ENCODE measurements at places on chromosomes 1 and 21.

DNA sequence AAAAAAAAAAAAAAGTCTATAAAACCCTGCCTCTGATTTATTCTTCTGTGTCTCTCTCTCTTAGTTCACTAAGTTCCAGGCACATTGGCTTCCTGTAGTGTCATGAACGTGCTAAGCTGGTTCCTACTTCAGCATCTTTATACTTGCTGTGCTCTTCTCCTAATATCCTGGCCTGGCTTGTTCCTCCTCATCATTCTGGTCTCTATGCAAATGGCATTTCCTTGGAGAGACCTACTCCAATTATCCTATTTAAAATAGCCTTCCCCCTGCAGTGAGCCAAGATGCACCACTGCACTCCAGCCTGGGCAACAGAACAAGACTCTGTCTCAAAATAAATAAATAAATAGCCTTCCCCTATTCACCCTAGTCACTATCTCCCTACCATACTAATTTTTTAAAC, 9.7 kb upstream of the CLCC1 start:
- DNase-seq: no peak

DNA sequence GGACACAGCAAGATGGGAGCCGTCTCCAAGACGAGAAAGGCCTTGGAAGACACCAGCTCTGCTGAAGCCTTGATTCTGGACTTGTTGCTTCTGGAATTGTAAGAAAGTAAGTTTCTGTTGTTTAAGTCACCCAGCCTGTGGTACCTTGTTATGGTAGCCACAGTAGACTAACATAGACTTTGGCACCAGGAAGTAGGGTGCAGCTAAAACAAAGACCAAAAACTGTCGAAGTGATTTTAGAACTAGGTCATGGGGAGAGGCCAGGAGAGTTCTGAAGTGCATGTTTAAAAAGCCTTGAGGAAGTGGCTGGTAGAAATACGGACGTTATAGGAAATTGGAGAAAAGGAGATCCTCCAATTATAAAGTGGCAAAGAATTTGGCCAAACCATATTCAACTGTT, 28.5 kb downstream of the ZNF496 start:
- DNase-seq: no peak

- DNase-seq: no peak
Observed at GRCh38 chr1:174874331-174875053, 125.3 kb upstream of the CACYBP start.

DNA sequence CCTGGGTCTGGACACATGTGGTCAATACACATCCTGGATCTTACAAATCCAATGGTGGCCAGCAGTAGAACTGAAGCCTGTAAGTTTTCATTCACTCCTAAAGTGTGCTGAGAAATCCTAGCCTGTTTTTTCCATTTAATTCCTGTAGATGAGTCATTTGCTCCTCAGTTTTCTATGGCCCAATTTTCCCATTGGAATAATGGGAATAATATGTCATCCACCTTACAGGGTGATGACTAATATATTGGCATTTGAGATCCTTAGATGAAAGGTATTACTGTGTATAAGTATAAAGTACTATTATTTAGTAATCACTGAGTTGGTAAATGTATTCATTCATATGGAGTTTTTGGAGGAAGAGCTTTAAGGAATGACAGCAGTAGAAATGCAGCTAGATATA, 89.7 kb upstream of the ADAR start:
- no peak for DNase-seq

GRCh38 chr1:62435231-62436038, 1.4 kb upstream of the USP1 start:
- no peak for DNase-seq

DNA sequence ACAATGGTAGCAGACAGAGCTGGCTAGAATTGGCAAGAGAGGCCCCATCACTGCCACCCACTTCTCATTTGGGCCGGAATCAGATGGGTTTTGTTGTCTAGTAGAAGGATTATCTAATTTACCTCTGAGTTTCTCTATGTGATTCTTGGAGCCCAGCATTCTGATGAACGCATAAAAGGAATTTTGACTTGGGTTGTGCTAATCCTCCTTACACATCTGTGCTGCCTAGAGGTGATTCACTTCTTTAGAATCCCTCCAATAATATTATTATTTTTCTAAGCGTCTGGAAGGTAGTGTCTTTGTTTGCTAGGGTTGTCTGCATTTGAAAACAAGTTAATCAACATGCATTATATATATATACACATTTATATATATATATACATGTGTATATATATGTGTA, 118.1 kb downstream of the RUNX1 start:
- DNase-seq: peak; percentile 55

- DNase-seq: no peak
Observed at GRCh38 chr1:5836776-5837440, 155.3 kb downstream of the NPHP4 start.

GRCh38 chr1:219697682-219698081, 84.8 kb upstream of the ZC3H11B start:
- DNase-seq: no peak

DNA sequence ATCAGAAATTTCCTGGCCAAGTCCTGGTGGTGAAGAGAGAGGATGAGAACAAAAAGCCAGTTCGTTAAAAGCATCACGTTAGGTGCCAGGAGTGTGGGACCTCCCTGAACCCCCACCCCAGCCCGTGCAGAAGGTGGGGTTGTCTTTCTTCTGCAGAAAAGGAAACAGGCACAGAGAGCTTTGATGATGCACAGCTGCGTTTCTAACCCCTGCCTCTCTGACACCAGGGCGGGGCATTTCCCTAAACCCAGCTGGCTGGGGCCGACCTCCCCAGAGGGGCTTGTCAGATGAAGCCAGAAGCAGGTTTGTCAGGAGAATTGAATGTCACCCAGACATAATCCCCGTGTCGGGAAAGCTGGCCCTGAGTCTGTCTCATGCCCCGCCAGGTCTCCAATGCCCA, 189.3 kb upstream of the EDN2 start:
- no peak for DNase-seq

DNA sequence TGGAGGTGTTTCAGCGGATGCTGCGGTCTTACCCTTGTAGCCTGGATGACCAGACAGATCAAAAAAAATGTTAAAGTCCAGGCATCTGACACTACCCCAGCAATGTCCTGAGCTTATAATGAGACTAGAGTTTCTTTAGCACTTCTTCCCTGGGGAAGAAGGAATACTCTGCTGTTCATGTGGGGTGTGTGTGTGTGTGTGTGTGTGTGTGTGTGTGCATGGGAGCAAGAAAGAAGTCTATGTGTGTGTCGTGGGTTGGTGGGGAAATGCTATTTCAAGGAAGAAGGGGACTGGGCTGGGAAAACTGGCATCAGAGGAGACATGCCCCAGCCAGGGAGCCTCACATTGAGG, 3.0 kb upstream of the RASSF5 start:
- no peak for DNase-seq

- DNase-seq: no peak
Observed at GRCh38 chr1:44851308-44851707, 8.3 kb upstream of the PTCH2 start.

- DNase-seq: peak; percentile 52
Observed at GRCh38 chr1:174005032-174005431, 17.1 kb downstream of the RC3H1 start.

- no peak for DNase-seq
Observed at GRCh38 chr1:153360190-153360589, 2.5 kb downstream of the S100A9 start.

GRCh38 chr21:27315373-27315772, 348.5 kb upstream of the ADAMTS5 start:
- no peak for DNase-seq

- DNase-seq: peak; percentile 45
Observed at GRCh38 chr1:17636612-17637011, 97.1 kb downstream of the ARHGEF10L start.

- peak; percentile 61 for DNase-seq
Observed at GRCh38 chr21:39441502-39442475, 3.8 kb downstream of the LCA5L start.

DNA sequence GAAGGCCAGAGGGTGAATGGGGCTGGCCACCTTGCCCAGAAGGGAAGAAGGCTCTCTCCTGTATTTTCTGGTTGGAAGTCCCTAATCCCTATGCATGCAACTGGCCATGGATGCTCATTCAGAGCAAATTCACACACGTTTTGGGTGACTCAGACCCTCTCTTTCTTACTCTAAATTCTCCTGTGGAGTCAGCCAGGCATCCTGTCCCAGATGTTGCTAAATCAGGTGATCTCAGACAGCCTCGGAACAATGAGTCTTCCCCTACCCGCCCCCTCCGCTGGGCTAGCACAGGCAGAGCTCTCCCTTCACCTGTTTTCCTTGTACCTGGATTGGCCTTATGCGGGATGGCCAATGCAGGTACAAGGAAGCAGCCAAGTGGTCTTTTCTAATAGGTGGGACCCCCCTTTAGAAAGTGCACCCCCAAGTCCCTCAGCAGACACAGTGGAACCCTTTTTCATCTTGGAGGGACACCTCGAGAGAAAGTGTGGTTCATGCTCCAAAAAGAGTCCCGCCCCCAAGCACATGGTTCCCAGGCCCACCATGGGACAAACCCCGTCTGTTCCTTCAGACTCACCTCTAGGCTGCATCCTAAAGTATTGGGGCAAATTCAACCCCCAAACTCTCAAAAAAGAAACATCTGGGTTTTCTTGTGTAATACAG, 8.6 kb downstream of the S100A6 start:
- no peak for DNase-seq

GRCh38 chr21:22351076-22351475, 1352.9 kb downstream of the NCAM2 start:
- DNase-seq: no peak

DNA sequence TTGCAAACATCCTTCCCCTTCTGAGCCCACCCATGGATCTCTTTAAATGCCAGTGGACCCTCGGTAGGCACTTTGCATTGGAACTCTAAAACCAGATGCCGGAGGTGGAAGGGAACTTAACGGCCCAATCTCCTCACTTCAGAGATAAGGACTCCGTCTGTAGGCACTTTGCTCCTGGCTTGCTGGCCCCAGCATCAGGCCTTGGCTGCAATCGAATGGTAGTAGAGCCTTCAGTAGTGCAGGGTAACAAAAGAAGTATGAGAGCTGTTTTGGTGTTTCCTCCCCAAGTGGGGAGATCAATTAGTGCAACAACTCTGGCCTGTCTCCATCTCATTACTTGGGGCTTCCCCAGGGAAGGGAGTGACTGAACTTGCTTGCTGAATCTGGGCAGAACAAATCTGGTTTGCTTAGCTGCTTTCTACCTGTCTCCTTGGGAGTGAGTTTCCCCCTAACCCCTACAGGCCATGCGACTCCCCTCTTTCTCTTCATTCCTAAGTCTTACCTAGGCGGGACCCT, 70.8 kb downstream of the TENT5C start:
- no peak for DNase-seq

- no peak for DNase-seq
Observed at GRCh38 chr1:151837884-151838221, 1.8 kb downstream of the C2CD4D start.

DNA sequence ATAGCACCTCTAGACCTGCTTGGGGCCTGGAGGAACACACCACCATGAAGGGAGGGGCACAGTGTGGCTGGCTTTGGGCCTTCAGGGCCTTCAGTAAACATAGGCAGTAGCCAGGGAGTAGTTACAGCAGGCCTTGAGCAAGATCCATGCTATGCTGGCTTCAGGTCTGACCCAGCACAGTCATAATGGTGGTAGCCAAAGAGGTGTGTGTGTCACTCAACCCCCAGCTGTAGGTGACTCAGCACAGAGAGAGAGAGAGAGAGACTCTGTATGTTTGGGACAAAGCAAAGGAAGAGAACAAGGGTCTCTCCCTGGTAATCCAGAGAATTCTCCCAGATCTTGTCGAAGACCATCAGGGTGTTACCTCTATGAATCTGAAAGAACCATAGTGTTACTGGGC, 250.5 kb upstream of the PKN2 start:
- DNase-seq: no peak

GRCh38 chr1:38929054-38929453, 12.6 kb downstream of the RHBDL2 start:
- DNase-seq: no peak

- DNase-seq: no peak
Observed at GRCh38 chr1:205978676-205979075, 24.5 kb downstream of the RAB7B start.

- no peak for DNase-seq
Observed at GRCh38 chr1:238107322-238107721, 216.6 kb upstream of the ZP4 start.

- no peak for DNase-seq
Observed at GRCh38 chr1:158176399-158176798, 4.3 kb upstream of the CD1D start.

GRCh38 chr1:158396646-158397045, 2.6 kb downstream of the OR10T2 start:
- DNase-seq: no peak

DNA sequence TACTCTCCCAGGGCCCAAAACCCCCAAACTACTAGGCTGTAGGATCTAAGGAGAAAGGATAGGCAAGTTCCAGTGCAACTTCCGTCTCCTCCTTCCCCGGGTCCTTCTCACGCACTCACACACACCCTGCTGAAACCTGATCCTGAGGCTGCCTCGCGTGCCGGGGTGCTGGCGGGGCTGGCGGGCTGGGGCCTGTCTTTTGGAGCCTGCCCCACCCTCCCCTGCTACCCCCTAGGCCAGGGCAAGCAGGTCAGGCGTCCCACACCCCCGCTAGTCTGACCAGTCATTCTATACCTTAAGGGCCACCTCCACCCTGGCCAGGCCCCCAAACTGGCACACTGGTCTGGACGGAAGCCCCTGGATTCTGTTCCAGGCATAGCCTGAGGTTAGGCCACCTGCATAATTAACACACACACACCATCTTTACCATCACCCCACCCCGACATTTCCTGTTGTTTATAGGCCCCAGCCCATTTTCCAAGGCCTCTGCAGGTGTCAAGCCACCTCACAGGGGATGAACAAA, 48.3 kb upstream of the ARTN start:
- DNase-seq: no peak

- DNase-seq: peak; percentile 25
Observed at GRCh38 chr1:21665711-21666575, 3.2 kb downstream of the RAP1GAP start.

DNA sequence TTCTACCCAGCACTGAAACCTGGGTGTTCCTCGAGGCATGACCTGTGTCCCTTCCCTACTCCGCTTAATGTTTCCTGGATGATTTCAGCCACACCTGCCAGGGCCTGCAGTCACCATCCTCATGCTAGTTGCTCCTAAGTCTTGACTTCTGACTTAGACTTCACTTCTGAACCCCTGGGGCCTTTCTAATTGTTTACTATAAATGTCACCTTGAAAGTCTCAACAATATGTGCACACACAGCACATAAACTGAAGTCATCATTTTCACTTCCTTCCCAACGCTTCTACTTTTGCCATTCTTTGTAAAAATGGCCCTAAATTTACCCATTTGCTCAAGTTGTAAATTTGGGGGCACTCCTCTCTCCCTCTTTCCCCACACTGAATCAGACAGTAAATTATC, 141.1 kb downstream of the DYRK1A start:
- no peak for DNase-seq

- no peak for DNase-seq
Observed at GRCh38 chr1:76508871-76509270, 358.4 kb upstream of the ST6GALNAC5 start.

GRCh38 chr21:42154237-42155044, 64.5 kb upstream of the ABCG1 start:
- DNase-seq: no peak

DNA sequence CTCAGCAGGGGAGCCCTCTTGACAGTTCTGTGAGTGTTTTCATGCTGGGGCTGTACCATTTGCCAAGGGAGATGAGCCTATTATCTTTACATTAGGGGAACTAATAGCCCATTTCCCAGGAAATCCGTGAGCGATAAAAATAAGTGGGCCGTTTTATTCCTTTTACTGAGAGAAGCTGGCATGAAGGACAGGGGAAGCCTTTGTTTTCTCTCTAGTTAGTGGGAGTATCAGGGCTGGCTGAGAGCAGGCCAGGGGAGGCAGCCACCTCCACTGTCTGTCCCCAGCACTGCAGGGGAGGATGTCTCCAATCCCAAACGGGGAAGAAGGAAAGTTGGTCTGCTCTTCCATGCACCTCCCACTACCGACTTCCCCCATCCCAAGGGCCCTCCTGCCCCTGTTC, 2.5 kb downstream of the UBL4B start:
- DNase-seq: no peak
